Motor neuron (in vitro differentiated cells): ENCODE measurements at places on chromosomes 7 and 10. TPM values are rescaled to one million over a fixed set of nuclear protein-coding genes. Genes with fewer than 3 reads are reported as not detected.

GRCh38 chr10:32411797-32412498, 34.0 kb upstream of the CCDC7 start:
- no peak for ATAC-seq

- no peak for ATAC-seq
Observed at GRCh38 chr7:148127374-148127773, 463.2 kb upstream of the C7orf33 start.

DNA sequence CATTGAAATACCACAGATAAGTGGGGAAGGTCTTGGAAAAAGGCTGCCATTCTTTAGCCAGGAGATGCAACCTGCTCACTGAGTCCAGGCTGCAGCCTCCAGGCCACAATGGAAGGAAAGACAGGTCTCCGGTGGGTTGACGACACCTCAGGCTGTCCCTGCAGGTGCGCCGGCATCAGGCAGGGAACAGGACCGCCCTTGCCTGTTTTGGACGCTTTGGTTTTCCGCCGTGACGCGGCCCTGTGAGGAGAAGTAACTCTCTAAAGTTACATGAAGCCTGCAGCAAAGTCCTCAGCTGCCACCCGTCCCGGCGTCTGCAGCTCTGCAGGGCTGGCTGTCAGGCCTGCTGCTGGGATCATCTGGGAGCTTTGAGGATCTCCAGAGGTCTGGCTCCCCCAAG, 147.0 kb downstream of the WDR37 start:
- no peak for ATAC-seq

GRCh38 chr10:72336259-72337038, 18.3 kb downstream of the DNAJB12 start:
- ATAC-seq: no peak

GRCh38 chr10:59817773-59818172, 64.5 kb upstream of the MRLN start:
- no peak for ATAC-seq

JCAD gene
- total RNA-seq: 5.4 and 6.1 TPM in 2 replicates

TRIM50 gene
- total RNA-seq: 0.21 TPM in 1 of 2 replicates, not detected in the other

SPOCK2 gene
- total RNA-seq: 0.66 and 0.81 TPM in 2 replicates
